ENCODE measurements at places on chromosomes 13 and 19.

DNA sequence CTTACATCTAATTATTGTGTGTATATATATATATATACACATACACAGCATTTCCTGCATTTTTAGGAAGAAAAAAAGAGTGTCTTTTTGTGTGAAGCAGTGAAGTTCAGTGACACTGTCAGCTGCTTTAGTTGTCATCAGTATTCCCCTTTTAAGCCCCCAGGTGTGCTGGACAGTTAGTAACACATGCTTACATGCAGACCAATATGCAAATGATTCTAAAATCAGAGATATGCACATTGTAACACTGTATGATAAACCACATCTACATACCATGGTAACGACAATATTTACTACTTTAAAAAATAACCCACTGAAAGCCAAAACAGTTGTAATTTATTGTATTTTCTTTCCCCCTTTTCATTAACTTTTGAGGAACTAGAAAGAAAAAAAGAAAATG lies 16.8 kb downstream of the LHFPL6 start:
- no peak for DNase-seq

GRCh38 chr13:60511637-60512036 lies 114.6 kb downstream of the TDRD3 start:
- DNase-seq: no peak

- DNase-seq: no peak
These were observed 2.4 kb upstream of the TTYH1 start for GRCh38 chr19:54412877-54413276.

- no peak for DNase-seq
These were observed 319.0 kb upstream of the PCDH20 start for GRCh38 chr13:61734683-61735082.

DNA sequence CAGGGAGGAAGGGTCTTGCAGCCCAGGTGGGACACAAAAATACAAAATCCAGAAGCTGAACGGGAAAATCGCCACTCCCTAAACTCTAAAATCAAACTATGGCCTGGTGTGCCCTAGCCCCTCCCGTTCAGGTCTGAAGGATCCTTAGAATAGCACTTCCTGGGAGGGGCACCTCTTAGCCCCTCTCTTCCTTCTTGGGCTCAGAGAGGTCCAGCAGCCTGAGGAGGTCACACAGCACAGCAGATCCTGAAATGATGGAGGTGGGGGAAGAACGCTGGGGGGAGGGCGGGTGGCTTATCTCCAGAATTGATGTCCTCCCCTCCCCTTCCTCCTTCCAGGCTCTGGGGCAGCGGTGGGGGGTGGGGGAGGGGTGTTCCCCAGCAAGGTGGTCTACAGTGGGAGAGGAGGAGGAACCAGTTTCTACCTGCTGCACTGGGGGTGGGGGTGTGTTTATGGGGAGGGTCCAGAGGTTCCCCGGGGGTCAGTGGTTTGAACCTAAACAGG lies 1.9 kb downstream of the DIRAS1 start:
- no peak for DNase-seq

- DNase-seq: peak; percentile 6
These were observed 704.4 kb upstream of the PCDH20 start for GRCh38 chr13:62119739-62120700.

- no peak for DNase-seq
These were observed 31.5 kb downstream of the COL4A2 start for GRCh38 chr13:110338441-110339101.

DNA sequence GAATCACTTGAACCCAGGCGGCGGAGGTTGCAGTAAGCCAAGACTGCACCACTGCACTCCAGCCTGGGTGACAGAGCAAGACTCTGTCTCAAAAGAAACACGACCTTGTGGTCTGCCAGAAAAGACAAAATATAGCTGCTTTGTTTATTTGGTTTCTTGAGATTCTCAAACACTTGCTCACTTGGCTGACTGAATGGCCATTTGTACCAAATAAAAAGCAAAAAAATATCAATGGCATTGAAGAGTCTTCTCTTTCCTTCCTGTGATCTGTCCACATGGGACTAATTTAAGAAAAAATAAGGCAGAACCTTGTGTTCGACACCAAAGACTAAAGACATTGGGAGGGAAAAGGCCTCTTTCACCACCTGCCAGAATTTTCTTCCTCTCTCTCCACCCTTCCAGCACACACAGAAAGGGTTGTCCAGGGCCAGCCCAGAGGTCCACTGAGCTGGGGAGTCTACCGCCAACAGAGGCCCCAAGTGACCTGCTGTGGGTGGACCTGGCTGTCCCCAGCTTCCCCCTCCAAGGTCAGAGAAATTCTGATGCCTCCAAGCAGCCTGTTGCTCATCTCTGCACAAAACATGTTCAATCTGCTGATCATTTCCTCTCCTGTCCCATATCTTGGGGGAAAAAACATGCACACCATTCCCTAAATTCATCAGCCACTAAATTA lies 5.9 kb downstream of the BRME1 start:
- DNase-seq: no peak

DNA sequence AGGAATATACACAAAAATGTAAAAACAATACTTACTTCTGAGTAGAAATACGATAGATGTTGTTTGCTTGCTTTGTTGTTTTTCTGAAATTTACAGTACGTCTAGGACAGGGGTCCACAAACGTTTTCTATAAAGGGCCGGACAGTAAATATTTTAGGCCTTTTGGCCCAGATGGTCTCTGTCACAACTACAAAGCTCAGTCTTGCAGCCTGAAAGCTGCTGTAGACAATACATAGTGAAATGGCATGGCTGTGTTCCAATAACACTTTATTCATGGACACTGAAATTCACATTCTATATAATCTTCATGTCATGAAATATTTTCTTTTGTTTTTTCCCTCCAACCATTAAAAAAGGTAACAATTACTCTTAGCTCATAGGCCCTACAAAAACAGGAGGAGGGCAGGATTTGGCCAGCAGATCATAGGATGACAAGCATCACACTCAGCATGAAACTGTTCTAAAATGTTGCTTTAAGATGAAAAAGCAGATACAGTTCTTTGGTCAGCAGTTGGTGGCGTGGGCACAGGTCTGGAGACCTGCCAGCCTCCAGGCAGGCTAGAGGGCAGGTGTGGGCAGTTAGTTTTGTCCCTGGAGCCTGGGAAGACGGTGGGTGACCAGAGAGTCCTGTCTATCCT lies at the start of gene EDDM13:
TSS of gene EDDM13 (plus strand) at position 588 of the 638 bp plus-strand sequence. CDS start 87 bp downstream, outside the sequence.
- DNase-seq: no peak

DNA sequence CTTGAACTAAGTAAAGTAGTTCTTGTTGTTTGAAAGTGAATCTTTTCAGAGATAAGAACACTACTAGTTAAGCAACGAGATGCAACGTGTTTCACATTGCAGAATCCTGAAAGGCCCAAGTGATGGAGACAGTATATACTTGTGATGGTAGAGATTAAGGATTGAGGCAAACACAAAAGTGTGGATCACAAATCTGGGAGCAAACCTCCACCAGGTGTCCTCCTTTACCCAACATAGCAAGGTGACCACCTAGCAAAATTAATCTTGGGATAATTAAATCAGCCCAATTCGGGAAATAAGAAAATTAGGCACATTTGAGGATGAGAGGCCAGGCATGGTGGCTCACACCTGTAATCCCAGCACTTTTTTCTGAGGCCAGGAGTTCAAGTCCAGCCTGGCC lies 563.9 kb downstream of the DACH1 start:
- no peak for DNase-seq

DNA sequence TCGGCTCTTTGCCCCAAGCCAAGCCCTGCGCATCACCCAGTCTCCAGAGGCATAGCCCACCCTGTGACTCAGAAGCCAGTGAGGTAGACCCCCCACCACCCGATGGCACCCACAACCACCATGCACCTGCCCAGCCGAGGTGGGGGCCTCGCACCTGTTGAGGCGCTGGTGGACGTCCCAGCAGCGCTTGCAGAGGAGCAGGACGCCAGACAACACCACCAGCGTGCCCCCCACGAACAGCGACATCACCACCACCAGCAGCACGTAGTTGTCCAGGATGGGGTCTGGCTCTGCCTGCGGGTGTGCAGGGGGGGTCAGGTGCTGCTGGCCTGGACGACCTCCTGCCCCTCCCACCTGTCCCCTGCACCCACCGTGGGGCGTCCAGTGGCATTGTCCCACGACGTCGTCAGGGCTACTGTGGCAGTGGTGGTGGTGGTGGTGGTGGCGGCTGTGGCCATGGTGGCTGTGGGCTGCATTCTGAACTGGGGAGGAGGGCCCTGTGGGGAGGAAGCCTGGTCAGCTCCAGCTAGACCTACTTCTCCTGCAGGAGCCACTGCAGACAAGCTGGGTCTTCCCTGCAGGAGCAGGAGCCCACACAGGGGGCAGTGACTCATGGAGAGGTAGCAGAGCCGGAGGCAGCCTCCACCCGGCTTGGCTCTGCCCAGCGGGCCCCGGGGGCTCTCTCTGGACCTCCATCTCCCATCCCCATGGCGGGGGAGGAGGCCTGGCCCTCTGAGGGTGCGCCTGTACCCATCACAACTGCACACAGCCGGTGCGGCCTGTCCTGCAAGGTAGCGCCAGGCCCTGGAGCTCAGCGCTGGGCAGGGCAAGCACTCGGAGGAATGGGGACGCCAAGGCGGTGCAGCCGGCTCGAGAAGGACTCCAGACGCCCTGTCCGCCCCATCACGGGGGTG lies 1.9 kb downstream of the CBARP start:
- DNase-seq: no peak

DNA sequence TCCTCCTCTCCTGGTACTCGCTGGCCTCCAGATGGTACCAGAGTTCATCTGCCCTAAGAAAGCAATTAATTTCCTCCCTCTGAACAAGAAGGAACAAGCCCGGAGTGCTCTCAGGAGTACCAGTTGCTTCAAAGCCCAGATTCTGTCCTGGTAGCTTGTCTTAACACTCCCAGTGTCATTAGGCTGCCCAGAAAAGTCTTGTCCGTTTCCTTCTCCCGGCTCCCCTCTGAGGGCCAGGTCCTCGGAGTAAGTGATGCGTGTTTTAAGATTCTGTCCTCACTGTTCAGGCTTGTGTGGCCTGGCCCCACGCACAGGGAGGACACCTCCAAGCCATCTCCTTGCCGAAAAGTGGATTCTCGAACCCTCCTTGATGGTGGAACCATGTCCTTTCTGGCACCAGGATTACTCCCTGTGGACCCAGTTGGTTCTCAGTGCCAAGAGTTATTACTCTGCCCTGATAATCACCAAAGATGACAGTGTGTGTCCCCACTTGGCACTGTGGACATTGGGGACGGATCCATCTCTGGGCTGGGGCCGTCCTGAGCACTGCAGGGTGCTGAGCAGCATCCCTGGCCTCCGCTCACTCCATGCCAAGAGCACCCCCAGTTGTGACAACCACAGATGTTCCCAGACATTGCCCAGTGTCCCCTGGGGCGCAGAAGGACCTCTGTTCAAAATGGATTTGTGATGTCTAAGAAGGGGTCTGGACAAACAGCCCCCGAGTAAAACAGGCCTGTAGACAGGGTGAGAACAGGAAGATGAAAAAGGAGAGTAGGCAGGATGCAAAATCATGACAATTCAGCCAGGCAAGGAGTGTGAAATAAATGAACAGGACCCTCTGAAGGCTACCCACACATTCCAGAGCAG lies 52.4 kb downstream of the RFX2 start:
- no peak for DNase-seq

GRCh38 chr13:28179974-28180373 lies 41.6 kb downstream of the PAN3 start:
- DNase-seq: no peak

DNA sequence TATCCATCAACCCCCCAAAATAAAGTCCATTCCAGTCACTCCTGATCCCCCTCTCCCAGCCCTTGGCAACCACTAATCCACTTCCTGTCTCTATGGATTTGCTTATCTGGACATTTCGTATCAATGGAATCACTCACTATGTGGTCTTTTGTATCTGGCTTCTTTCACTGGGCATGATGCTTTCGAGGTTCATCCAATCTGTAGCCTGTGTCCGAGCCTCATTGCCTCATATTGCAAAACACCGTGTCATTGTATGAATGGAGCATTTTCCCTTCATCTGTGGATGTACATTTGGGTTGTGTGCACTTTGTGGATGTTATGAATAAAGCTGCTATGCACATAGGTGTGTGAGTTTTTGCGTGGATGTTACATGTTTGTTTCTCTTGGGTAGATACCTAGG lies 1.4 kb upstream of the FZR1 start:
- no peak for DNase-seq

- DNase-seq: peak; percentile 90
These were observed 11.9 kb upstream of the PRKD2 start for GRCh38 chr19:46728693-46729339.

- no peak for DNase-seq
These were observed 39.3 kb downstream of the BRD4 start for GRCh38 chr19:15292847-15293582.

- no peak for DNase-seq
These were observed 6.8 kb downstream of the RPS11 start for GRCh38 chr19:49502866-49503581.

GRCh38 chr13:82634946-82635345 lies 1247.3 kb downstream of the SLITRK1 start:
- DNase-seq: peak; percentile 2

DNA sequence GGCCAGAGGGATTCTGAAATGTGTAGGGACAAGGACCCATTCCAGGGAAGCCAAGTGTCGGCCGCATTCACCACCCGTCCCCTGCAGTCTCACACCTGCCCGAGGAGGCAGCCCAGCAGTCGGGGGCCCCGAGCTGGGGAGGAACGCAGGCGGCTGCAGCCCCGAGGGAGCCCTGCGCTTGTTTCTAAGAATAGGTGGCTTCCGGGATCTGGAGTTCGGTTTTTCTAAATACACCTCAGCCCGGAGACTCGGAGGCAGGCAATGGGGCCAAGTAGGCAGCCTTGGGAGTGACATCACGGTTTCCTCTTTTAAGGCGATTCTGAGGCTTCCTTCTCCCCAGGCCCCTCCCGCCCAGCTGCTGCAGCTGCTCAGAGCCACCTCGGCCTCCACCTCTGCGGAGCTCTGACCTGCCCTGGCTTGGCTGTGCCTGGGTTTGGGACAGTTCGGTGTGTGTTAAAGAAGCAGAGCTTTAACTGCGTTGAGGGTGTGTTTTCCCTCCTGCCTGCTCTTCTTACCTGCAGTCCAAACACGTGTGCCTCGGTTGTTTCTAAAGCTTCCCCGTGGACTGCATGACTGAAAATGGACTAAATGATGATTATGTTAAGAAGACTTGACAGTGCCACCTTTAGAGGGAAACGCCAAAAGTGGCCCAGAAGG lies 80.5 kb downstream of the COL4A2 start:
- DNase-seq: peak; percentile 70

GRCh38 chr13:109874484-109875454 lies 88.4 kb upstream of the IRS2 start:
- no peak for DNase-seq

GRCh38 chr13:98710521-98710920 lies 42.0 kb downstream of the SLC15A1 start:
- no peak for DNase-seq

DNA sequence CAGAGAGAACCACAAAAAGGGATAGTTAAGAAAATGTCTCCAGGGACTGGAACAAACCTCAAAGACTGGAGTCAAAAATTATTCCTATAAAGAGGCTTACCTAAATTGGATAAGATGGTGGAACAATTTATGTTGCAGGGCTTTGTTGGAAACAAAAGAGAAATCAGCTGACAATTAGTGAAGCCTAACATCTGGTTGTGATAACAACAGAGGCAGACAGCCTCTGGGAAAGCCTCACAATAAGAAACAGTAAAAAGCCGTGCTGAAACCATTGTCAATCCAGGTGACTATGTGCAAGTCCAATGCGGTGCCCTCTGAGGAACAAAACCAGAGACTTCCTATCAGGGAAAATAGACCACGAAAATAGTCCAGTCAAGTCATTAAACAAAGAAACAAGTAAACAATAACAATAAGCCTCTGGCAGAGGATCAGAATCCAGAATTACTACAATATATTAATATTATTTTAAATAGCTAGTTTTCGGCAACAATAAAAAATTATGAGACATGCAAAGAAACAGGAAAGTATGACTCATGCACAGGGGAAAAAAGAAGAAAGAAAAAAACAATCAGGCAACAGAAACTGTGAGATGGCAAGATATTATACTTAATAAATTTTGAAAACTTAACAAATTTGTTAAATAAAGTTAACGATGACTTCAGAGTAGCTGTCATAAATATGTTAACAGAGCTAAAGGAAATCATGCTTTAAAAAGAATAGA lies 99.7 kb upstream of the RXFP2 start:
- DNase-seq: peak; percentile 32

Measured in kidney capillary endothelial cell (primary cell).